ENCODE measurements at places on chromosomes 4 and X.

DNA sequence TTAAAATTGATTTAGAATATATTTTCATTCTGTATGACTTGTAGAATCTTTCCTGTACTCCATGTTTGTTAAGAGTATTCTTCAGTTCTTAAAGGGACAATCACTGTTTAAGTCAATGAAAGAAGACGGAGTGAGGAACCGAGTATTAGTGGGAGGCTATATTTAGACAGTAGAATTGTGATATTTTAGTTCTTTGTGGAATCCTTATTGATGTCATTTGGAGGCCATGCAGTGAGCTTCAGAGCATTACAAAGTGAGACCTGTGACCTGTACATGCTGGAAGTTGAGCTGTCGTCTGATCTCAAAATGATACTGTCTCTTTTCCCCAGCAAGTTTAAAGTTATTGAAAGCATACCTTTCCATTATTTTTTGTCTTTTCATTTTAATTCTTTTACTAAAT is 394.7 kb downstream of the GALNTL6 start:
- DNase-seq, result no peak

DNA sequence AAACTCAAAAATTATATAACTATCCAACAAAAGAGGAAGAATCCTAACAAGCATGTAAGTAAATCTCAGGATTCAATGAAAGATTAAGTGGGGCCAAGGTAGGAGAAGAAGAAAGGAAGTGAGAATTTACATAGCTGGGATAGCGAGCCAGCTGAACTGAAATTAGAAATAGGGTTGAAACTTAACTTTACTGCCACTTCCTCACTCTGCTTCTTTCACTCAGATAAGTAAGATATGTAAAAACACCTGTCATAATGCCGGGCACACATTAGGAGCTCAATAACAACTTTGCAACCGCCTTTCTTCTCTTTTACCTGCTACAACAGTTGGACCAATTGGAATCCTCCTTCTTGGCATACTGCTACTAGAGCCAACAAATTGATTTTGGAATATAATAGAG is 129.4 kb downstream of the CNKSR2 start:
- DNase-seq, result no peak

DNA sequence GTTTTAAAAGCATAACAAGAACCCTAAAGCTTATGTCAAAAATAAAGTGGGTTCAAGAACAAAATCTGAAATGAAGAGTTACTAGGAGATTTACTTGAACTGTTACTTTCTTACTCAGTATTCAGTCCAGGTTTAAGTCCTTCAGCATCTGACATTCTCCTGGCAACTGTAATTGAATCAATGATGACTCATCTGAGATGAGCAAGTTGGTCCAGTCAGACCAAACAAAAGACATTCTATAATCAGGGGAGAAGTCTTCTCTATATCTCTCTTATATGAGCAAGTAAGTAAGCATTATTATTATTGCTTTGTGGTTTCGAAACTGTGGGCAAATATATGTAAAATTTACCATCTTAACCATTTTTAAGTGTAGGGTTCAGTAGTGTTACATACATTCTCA is 34.6 kb downstream of the MAP9 start:
- no peak for DNase-seq

- DNase-seq, result no peak
Observed at GRCh38 chr4:146243141-146243882, 29.0 kb downstream of the REELD1 start.

DNA sequence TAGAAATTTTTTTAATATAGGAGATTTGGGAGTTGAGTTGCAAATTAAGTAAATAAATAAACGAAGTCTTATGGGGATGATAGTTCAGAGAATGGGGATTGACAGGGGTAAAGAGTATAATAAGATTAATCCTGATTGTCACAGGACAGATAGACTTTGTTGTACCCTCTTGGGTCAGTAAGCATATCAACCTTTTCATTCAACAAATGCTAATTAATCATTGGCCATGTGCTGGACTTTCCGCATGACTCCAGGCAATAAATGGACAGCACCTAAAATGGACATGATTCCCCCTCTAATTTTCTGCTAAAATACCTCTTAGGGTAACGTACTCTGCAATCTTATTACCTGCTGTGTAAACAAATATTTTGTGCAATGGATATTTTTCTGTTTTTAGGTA is 1331.1 kb upstream of the ADGRL3 start:
- no peak for DNase-seq

All from type B pancreatic cell (in vitro differentiated cells).